SK-N-SH (cell line): ENCODE measurements at places on chromosomes 4 and X.

DNA sequence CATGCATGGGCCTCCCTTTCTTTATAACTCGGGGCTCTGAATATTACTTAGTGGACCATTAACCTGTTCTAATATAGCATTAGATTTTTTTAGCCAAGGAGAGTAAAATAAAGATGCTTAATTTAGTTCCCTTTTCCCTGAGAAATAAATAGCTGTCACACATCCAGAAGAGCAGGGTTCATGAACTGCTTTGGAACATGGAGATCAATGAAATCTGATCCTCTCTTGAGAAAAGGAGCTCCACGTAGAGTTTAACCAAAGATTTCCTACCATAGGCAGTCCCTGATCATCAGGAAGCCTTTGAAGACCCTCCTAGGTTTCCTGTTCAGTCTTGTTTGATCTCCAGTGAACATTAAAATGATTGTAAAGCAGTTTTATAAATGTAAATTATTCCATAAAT is 8.5 kb upstream of the PCDH19 start:
- no peak for DNase-seq

- DNase-seq = no peak
These were observed 9.1 kb upstream of the CFP start for GRCh38 chrX:47638816-47639215.

DNA sequence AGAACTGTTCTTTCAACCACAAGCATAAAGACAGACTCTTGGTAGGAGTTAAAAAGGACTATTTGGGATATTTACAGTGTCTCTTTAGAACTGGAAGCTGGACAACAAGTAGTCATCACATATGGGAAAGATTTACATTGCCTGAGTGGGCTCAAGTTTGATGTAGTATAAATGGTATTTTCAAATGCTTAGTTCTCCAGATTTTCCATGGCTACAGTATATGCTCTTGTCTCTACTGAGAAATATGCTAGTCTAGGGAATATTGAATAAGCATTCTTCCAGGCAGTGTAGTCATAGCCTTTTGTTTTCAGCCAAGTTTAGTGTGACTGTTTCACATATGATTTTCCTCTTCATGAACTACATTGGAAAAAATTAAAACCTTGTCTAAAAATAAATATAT is 315.6 kb downstream of the ARHGAP24 start:
- DNase-seq = no peak

- peak; percentile 67 for DNase-seq
These were observed 20.5 kb upstream of the OPN1LW start for GRCh38 chrX:154123241-154124219.

DNA sequence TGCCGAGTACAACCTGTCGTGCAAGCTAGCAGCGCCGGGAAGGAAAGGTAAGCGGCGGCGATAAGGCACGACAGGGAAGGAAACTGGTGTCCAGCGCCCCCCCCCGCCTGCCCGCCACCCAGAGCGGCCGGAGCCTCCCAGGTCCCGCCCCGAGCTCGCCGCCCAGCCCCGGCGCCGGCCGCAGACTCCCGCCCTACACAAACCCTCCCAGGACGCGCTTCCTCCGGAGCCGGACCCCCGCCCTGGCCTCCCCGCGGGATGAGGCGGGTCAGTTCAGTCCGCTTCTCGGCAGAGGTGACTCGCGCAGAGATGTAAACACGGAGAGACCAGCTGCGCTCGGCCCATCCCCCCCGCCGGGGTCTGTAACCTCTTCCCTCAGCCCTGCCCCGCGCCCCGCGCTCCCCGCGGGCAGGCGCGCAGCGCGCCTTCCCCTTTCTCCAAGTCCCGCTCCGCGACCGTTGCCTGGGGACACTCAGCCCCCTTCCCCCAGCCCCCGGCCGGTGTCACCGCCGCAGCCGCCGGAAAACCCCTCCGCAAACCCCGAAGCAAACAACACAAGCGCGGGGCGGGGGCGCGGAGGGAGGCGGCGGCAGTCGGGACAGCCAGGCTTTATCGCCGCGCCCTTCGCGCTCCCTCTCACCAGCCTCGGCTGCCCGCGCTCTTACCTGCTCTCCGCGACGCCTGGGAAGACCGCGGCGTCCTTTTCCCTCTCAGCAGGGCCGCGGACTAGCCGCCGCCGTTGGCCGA is 543 bp downstream of the ELF2 start:
- DNase-seq = peak; percentile 84

- no peak for DNase-seq
These were observed 41.0 kb downstream of the TXLNG start for GRCh38 chrX:16827225-16827624.

GRCh38 chr4:69497076-69497475 is 1.4 kb upstream of the UGT2B4 start:
- DNase-seq = no peak

- DNase-seq = no peak
These were observed 12.4 kb downstream of the PAQR3 start for GRCh38 chr4:78926826-78927225.

DNA sequence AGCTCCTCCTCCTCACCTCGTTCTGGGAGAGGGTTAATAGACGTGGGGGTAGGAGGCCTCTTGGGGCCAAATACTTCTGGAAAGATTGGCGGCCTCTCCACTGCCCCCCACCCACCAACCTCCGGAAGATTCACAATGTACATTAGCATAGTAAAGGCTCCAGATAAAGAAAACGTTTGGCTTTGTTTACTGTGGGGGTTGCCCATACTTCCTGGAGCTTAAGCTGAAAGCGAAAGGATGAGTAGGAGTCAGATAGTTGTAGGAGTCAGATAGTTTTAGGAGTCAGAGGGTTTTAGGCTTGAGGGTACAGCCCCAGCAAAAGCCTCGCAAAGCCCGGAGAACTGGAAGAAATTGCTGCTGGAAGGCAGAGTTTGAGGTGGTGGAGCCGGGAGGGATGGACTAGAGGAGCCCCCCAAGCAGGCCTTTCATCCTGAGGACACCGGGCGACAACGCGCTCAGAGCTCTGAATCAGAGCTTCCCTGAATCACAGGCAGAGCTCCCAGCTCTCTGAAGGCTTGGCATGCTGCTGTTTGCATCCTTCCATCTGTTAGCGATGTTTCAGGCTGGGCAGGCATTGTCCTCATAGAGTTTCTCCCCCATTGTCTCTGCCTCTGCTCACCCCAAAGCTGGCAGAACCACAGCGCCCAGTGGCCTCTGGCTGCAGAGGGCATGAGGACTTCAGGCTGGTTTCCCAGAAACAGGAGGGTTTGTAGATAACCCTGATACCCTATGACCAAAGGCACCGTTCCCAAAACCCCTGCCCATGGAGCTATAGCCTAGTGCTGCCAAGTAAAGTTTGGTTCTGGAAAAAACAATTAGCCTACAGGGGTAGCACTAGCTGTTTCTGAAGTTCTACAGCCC is 280.7 kb downstream of the BCOR start:
- DNase-seq = no peak

DNA sequence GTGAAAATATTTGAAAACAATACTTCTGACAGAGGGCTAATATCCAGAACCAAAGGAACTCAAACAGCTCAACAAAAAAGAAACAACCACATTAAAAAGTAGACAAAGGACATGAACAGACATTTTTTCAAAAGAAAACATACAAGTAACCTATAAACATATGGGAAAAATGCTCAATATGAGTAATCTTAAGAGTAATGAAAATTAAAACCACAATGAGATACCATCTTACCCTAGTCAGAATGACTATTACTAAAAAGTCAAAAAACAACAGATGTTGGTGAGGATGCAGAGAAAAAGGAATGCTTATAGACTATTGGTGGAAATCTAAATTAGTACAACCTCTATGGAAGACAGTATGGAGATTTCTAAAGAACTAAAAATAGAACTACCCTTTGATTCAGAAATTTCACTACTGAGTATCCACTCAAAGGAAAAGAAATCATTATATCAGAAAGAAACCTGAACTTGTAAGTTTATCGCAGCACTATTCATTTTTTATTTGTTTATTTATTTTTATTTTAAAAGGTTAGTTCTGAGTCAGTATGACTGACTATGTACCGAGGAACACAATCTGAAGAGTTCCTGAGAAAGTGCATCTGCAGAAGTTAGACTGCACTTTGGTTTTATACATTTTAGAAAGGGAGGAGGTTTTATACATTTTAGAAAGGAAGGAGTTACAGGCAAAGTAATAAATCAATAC is 231.3 kb downstream of the INPP4B start:
- DNase-seq = no peak

DNA sequence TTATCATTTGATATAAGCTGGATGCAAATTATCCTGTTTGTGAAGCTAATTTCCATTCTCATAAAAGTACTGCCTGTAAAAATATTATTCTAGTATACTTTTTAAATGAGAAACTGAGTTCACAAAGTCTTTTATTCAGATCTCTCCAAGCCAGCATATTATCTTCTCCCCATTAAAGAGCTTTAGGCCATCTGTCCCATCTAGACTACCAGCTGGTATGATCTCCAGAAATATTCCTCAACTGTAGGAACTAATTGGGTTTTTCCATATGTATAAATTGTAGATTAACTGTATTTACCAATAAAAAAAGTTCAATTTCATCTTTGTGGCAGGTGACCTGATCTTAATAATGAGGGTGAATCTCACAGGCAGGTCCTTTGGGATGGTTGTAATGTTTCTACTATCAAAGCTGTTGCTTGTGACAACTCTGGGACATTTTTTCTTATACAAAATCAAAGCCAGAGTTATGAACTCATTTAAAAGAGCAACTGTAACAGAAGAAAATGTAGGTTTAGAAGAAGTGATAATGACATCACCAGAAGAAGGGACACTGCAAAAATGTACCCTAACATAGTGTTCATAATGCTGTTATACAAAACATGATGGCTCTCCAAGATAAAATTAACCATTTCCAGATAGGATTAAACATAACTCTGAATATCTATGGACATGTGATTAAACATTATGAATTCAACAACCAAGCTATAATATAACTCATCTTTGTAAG is 132.8 kb downstream of the KCNIP4 start:
- DNase-seq = no peak

- DNase-seq = no peak
These were observed 52.4 kb downstream of the DLG3 start for GRCh38 chrX:70497026-70497425.

DNA sequence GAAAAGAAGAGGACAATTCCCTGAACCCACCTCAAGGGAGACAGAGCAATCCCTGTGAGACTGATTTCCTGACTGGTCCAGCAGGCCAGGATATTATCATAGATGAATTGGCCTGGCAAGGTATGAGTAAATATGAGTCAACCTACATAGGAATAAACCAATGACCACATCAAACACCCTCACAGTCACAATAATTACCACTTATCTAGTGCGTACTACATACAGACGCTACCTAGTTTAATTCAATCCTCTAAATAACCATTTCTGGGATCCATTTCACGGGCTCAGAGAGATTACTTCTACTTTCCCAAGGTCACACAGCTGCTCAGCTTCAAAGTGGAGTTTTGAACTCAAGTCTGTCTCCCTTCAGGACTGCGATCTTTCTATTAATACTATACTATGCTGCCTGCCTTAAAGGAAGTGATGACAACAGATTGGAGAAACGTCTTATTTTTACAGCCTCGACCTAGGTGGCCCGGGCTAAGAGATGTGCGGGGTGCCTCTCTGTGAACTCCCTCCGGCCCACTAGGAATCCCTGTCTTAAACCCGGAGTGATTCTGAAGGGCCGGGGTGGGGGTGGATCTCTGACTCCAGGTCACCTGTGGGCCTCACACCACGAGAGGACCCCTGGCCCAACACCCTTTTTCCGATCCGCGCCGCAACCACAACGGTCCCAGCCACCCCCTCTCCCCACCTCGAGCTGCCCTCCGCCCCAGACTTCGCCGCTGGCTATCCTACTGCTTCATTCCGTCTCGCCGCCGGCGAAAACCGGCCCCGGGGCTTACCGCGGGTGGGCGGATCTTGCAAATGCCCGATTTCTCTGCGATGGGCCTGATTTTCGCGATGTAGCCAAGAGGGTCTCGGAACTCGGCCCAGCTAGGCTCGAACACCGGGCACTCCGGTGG is 800 bp downstream of the KDM5C start:
- peak; percentile 58 for DNase-seq

DNA sequence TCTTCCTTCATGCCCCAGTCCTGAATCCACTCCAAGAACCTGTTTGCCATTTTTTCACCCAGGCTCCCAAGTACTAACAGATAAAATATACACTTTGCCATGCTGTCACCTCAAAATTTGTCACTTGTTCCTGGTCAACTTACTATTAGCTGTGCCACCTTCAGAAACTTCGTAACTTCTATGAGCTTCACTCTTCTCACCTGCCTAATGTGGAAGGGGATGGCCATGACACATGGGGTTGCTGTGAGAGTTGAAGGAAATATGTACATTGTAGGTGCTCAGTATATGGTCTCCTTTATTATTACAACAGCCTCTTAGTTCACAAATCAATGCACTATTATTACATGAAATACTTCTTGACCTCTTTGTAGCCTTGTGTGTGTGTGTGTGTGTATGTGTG is 10.4 kb downstream of the TMSB4X start:
- no peak for DNase-seq

- DNase-seq = no peak
These were observed 466.6 kb upstream of the PABPC4L start for GRCh38 chr4:134668237-134668636.

- DNase-seq = no peak
These were observed 184.8 kb upstream of the MTMR8 start for GRCh38 chrX:64580035-64580434.

DNA sequence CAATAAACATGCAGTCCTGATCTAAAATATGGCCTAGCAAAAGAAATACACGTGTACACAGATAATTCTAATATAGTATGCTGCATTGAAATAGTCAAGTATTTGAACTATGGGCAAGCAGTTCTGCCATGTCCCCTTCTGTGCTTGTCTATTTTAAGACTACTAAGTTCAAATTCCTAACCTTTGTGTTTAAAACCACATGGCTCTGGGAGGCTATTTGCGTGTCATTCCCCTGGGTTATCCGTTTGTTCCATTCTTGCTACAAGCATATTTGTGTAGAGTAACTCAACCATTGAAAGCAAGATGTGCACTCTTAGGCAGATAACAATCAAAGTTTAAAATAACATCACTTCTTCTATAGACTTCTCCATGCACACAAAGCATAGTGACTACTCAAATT is 25.4 kb upstream of the TBC1D1 start:
- no peak for DNase-seq

- no peak for DNase-seq
These were observed 18.9 kb downstream of the PLS3 start for GRCh38 chrX:115579786-115580294.

DNA sequence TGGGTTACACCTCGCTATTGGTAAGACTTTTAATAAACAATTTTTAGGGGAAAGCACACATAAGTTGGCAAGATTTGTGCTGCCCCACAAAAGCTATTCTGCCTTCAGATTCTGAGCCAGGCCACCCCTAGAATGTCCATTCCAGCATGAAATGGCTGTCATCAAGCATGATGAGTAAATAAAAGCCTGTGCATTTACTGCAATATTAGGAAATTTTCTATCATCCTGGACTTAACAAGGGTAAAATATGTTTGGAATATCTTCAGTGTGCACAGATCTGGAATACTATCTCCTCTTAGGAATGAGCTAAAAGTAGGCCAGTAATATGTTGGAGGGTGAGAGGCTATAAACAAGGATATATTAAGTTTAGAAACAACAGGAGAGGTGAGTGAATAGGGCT is 510.9 kb downstream of the ANKRD50 start:
- DNase-seq = no peak

DNA sequence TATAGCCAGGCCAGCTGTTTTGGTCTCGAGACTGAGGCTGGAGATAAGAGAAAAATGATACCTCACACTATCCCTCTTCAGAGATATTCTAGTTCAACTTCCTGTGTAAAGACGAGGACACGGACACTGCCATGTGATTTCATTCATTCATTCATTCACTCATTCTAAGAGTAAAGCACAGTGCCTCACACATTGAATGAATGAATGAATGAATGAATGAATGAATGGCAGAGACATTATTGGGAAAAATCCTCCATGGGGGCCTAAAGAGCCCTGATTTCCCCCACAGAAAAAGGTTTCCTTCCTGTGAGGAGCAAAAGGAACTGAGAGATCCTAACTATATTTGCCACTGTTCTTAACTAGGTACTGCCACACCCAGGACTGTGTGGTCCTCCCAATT is 183.4 kb upstream of the MAP3K15 start:
- no peak for DNase-seq
